ENCODE measurements at places on chromosomes 13 and 19.

DNA sequence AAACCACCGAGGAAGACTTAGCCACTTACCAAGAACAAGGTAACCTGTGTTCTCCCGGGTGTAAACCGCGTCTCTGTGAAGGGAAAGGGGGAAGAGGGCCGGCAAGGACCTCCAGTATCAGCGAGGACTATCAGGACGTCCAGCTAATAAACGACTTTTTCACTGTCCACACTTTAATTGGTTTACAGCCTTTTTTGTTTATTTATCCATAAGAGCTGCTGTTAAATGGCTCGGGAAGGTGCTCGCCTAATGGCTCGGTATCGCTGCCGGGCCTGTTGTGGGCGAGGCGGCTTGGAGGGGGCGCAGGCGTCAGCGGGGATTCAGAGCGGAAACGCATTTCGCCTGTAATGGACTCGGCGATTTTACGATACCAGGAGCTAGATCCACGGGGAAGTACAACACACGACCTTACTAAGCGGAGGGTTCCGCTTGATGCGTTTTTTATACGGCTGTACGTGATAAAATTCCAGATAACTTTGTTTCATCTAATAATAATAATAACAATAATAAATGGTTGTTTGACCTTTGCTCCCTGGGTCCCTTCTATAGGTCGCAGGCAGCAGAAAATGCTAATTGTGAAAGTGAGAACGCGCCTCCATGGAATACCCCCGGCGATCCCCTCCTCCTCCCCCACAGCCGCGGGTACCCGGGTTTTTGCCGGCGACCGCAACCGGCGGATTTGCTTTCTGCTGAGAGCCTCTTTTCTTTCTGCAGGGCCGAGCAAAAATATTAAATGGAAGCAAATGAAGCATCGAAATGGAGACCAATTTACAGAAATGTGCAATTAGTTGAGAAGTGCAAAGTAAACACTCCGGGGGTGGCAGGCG is 2.5 kb upstream of the PDX1 start:
- ATAC-seq: no peak

GRCh38 chr13:110170882-110171281 is 136.1 kb downstream of the COL4A1 start:
- ATAC-seq: no peak

GRCh38 chr13:26202365-26202972 is 19.6 kb downstream of the RNF6 start:
- ATAC-seq: peak; percentile 64

DNA sequence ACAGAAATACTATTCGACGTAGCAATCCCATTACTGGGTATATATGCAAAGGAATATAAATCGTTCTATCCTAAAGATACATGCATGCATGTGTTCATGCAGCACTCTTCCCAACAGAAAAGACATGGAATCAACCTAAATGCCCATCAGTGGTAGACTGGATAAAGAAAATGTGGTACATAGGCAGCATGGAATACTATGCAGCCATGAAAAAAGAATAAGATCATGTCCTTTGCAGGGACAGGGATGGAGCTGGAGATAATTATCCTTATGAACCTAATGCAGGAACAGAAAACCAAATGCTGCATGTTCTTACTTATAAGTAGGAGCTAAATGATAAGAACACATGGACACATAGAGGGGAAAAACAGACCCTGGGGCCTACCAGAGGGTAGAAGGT is 89.3 kb downstream of the UBL3 start:
- no peak for ATAC-seq

GRCh38 chr19:35988824-35989223 is 6.2 kb upstream of the SDHAF1 start:
- no peak for ATAC-seq

GRCh38 chr13:47904241-47904640 is 96.8 kb downstream of the SUCLA2 start:
- ATAC-seq: no peak

DNA sequence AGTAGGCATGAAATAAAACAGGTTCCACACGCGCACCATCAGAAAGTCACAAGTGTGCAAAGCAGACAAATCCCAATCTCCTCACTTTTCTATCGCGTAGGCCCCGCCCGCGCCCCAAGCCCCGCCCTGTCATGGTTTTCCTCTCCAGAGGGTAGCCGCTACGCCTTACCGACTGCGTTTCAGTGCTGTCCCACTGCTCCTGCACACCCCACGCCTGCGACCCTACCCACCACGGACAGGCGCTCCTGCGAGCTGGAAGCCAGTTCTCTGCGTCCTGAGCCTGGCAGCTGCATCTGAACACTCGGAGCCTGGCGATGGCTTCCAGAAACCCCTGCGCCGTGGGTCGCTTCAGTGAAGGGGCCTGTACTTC is 379 bp upstream of the ZNF470 start:
- ATAC-seq: peak; percentile 74

DNA sequence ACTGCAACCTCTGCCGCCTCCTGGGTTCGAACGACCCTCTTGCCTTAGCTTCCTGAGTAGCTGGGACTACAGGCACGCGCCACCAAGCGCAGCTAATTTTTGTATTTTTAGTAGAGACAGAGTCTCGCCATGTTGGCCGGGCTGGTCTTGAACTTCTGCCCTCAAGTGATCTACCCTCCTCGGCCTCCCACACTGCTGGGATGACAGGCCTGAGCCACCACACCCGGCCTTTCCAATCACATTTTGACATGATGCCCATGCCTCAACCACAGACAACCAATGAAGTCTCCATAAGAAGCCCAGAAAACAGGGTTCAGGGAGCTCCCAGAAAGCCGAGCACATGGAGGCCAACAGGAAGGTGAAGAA is 11.7 kb downstream of the RAB20 start:
- ATAC-seq: no peak

- no peak for ATAC-seq
These were observed 27.7 kb downstream of the EFNB2 start for GRCh38 chr13:106507560-106508274.

DNA sequence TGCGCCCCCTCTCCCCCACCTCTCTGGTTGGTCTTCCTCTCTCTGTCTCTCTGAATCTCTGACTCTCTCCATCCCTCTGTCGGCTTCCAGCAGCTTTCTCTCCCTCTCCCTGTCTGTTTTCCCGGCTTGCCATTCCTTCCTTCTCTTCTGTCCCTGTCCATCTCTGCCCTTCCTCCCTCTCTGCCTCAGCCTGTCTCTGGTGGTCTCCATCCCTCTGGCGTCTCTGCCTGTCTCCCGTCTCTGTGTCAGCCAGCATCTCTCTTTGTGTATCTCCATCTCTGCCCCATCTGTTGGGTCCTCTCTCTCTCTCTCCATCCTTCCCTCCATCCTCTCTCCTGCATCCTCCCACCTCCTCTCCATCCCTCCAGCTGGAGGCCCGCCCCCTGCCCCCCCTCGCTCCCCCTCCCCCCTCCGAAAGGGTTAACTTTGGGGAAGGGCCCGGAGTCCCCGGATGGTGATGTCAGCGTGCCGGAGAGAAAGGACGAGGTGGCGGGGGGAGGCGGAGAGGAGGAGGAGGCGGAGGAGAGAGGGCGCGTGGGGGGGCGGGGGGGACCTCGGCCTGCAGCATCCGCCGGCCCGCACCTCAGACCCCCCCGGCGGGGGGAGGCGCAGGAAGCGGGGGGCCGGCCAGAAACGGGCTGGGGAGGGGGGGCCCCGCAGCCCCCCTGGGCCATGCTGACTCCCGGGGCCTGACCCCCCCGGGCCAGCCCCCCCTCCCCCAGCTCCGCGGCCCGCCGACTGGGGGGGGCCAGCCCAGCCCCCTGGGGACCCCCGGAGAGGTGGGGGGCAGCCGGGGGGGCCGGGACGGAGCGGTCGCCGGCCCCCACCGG is at the start of gene BRSK1:
BRSK1 (plus strand) TSS at position 450 of the 830 bp plus-strand sequence. CDS start 446 bp downstream, outside the sequence.
- ATAC-seq: no peak

DNA sequence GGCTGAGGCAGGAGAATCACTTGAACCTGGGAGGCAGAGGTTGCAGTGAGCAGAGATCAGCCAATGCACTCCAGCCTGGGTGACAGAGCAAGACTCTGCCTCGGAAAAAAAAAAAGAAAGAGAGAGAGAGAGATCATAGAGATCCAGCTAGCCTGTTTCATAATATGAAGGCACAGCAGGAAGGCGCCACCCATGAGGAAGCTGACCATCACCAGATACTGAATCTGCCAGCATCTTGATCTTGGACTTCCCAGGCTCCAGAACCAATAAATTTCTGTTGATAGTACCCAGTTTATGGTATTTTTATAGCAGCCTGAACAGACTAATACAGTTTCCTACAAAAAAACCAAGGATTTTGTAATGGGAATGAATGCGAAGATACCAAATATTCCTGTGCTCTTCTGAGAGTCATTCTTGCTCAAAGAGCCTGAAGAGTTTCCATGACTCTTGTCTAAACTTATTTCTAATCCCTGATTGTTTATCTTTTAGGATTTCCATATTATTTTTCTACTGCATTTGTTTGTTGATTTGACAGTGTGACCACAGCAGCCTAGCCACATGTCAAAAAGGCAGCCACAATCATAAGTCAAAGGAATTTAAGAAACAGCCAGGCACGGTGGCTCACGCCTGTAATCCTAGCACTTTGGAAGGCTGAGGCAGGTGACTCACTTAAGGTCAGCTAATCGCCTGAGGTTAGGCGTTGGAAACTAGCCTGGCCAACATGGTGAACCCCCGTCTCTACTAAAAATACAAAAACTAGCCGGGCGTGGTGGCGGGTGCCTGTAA is 37.7 kb upstream of the PDCD5 start:
- no peak for ATAC-seq

- ATAC-seq: peak; percentile 88
These were observed 1635.8 kb downstream of the PCDH9 start for GRCh38 chr13:65594298-65594781.

- no peak for ATAC-seq
These were observed 10.6 kb downstream of the PCDH8 start for GRCh38 chr13:52837850-52838249.

DNA sequence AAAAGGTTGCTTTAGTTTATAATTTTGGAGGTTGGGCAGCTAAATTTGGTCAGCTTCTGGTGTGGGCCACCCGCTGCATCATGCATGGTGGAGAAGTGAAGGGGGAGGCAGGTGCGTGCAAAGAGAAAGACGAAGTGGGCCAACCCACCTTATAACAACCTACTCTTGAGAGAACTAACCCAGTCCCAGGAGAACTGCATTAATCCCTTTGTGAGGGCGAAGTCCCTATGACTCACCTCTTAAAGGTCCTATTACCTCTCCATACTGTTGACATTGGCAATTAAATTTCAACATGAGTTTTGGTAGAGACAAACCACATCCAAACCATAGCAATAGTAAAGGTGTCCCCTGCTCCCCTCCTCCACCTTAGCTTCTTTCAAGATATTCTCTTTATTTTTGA is 7.7 kb upstream of the FGF9 start:
- ATAC-seq: no peak

DNA sequence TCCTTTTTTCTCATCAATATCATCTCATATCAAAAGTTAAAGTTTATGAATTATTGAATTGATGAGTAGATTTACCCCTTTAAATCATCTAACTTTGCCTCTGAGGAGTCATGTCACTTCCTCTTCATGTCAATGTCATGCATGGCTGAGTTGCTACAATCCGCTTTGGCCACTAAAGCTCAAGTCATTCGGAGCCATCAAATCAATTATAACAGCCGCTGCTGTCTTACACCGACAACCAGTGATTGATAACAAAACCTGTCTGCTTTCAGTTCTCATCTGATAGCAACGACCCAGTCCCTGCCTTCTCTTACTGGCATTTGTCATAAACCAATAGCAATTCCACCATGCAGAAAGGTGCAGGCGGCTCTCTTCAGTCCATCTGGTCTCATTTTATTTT is 429.3 kb downstream of the DIAPH3 start:
- ATAC-seq: no peak

- no peak for ATAC-seq
These were observed 50.0 kb downstream of the FRY start for GRCh38 chr13:32081591-32081990.

DNA sequence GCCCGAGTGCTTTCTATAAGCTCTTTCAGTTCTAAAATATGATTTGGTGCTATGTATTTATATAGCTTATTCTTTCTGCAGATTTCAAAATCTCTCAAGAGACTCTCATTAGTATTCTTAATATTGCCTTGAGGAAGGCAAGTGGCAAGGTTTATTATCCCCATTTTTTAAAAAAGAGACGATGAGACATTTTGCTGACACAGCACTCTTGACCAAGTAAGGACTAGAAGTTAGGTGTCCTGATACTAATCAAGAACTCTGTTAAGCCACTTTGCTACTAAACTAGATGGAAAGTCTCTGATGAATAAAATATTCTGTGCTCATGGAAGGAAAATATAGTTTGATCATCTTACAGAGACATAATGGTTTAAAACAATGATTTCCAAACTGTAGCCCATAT is 164.7 kb downstream of the MZT1 start:
- no peak for ATAC-seq

DNA sequence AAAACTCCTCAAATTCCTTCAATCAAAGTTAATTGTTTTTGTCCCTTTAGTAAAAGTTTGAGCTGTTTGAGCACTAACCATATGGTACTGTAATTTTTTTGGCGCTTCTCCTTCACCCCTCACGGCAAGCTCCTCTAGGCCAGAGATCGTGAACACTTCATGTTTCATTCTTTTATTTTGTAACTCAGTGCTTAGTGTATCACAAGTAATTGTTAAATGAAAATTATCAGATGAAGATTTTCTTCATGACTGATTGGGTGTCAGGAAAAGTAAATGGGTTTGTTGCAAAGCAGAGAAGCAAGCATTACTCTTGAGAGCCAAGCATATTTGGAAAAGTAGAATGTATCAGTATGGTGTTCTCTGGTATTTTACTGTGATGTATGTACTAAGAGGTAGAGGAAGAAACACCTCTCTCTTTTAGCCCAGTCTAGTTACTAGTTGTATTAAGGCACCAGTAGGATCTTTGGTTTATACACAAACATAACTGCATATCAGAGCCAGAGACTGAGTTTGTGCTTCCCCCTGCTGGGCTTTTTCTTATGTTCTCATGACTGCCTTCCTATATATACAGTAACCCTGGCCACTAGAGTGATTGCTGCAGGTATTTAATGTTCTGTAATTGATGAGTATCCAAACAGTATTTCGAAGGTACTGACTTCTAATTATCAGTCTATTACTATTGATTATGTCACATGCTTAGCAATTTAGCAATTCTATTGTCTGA is 202.3 kb upstream of the KLHL1 start:
- peak; percentile 97 for ATAC-seq

DNA sequence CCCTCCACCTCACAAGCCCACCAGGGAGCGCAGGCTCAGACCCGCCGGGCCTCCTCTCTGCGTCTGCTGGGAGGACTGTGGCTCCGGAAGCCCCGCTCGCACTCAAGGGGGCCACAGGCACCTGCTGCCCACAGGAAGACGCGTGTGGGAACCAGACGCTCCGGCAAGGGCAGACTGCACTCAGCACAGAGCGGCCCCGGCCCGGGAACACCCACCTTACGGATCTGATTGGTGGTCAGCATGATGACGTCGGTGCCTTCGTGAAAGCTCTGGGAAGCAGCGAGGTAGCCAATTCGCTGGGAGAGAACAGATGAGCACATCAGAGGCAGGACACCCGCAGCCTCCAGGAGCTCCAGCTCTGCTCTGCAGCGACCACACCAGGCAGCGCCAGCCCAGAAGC is 14.6 kb downstream of the AP3D1 start:
- ATAC-seq: no peak

DNA sequence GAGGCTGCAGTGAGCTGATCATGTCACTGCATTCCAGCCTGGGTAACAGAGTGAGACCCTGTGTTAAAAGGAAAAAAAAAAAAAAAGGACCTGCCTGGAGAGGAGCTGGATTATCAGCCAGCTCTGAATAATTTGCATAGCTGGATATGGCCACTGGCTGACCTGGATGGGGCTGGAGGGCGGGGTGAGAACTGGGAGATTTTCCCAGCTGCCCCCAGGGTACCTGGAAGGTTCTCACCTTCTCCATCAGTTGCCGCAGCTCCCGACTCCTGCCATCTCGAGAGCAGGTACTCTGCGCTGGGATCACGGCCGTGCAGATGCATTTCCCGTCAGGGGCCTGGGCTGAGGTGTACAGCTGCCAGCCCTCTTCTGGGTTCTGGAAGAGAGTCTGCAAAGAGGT is 25.3 kb downstream of the PIN1 start:
- no peak for ATAC-seq

Measured in SK-N-SH treated with all-trans-retinoic acid at 6 μM for 48 hours (cell line).